Activated T-cell treated with anti-CD3 and anti-CD28 coated beads, Interleukin-2, amount 50 U/mL, for 72 hours (primary cell): ENCODE measurements at places on chromosomes 6 and 20. TPM values are rescaled to one million over a fixed set of nuclear protein-coding genes. Genes with fewer than 3 reads are reported as not detected.

- no peak for DNase-seq
Measured at GRCh38 chr6:3231247-3232016, 4.0 kb upstream of the TUBB2B start.

DNA sequence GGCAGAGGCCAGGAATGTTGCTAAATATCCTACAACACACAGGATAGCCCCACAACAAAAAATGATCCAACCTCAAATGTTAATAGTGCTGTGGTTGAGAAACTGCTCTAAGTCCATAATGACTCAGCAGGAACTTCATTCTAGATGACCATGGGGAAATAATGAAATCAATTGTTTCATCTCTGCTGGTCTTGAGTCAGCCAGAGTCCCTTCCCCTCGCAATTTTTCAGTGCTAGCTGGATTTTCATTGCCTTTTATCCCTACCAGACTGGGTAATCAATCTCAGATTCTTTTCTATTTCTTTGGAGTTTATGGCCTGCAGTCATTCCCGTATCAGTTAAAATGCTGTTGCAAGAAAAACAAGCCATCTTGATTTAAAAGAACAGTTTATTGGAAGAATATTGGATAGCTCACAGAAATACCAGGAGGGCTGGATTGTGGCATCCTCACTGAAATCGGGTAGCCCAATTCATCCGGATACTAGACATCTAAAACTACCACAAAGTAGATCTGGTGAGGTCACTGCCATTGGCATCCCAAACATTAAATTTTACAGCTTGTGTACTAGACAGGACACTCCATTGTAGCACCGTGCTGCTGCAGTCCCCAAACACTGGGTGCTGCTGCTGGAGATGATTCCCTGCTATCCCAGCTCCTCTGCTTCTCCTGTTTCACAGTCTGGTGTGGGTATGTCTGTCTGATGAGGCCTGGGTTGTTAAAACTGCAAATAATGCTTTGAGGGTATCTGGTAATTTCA, 30.3 kb upstream of the POPDC3 start:
- no peak for DNase-seq

DNA sequence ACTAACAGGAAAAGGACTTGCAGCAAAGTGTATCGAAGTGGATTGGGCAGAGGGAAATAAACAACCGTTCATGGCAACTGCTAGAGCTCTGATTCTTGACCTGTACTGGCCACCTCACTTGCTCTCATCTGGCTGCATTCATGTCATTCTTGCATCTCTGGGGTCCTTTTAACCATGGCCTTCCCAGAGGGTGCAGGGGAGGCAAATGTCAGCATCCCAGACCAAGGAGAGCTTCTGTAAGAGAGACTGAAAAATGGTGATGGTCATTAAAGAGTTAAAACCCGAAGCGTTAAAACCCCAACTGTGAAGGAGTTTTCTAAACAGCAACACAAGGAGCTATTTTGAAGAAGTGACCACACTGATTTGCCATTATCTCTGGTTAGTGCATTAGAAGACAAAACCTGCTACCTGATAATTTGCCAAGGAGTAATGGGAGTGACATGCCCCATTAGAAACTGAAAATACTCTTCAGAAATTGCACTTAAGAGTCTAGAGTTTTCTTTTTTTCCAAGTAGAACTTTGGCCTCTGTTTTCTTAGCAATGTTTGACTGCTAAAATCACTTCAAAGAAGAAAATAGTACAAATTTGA, 62.4 kb downstream of the APCDD1L start:
- no peak for DNase-seq

DNA sequence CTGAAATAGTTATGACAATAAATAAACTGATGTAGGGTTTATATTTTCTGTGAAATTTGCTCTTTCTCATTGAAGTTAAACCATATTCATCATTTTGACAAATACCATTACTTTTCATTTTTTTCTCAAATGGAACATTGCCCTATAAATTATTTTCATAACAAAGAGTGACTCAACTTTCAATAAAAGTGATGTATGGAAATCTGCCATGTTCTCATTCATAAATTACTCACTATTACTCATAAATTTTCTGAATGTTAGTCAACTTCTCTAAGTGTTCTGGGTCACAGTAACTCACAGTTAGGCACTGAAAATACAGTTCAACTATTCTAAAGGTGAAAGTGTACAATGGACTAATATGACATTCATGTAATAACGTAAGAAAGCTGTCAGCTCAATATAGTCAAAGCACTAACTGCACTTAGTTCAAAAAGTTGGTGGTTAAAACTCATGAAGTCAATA, 19.0 kb upstream of the STX11 start:
- no peak for DNase-seq

HRH3 gene
- not detected for total RNA-seq
